ENCODE measurements at places on chromosomes 4 and X.

- peak; percentile 33 for DNase-seq
Measured at GRCh38 chr4:9703391-9703790, 78.0 kb upstream of the DRD5 start.

DNA sequence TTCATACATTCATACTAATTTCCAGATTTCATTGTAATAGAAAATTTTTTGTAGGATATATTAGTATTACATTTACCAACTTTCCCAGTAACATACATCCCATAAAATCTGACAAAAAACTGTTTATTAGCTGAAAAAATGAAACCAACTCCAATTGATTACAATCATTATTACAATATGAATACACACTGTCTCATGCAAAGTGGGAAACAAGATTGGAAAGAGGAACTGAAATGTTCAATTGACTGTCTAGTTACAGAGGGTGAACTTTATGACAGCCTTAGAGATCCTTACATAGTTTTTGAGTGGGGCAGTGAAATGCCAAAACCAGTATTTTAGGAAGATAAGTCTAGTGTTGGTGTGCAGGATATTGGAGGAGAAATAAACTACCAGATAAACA is 2.3 kb upstream of the AMBN start:
- DNase-seq: no peak

DNA sequence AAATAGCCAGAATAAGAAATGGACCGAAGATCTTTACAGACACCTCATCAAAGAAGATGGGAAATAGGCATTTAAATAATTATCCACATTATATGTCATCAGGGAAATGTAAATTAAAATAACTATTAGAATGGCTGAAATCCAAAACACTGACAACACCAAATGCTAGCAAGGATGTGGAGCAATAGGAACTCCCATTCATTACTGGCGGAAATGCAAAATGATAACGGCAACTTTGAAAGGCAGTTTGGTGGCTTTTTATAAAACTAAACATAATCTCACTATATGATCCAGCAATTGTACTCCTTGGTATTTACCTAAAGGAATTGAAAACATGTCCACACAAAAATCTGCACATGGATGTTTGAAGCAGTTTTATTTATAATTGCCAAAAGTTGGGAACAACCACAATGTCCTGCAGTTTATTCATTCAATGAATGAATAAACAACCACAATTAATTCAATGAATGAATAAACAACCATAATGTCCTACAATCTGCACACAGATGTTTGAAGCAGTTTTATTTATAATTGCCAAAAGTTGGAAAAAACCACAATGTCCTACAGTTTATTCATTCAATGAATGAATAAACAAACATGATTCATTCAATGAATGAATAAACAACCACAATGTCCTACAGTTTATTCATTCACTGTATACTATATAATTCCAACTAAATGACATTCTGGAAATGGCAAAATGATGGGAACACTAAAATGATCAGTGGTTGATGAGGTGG is 117.6 kb upstream of the PCDH18 start:
- DNase-seq: no peak

GRCh38 chrX:46837558-46838485 is 979 bp downstream of the RP2 start:
- peak; percentile 20 for DNase-seq

DNA sequence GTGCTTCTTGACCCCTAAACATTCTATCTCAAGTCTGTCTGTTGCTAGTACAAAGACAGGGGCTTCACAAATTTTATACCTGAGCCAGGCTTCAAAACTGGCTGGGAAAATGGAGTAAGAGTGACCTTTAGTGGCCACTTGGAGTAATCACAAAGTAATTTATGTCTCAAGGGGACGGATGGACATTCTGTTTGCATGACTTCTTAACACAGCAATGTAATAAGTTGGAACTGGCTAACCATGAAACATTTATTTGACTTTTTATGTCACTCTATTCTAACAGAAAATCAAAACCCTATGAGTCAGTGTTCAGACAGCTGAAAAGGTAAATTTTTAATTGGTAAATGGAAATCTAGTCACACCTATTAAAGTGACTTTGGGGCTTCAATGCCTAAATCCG is 600.6 kb downstream of the ANKRD50 start:
- DNase-seq: no peak

GRCh38 chr4:4991541-4992099 is 27.6 kb downstream of the CYTL1 start:
- DNase-seq: no peak

- no peak for DNase-seq
Measured at GRCh38 chr4:88027611-88028608, 20.5 kb downstream of the PKD2 start.

DNA sequence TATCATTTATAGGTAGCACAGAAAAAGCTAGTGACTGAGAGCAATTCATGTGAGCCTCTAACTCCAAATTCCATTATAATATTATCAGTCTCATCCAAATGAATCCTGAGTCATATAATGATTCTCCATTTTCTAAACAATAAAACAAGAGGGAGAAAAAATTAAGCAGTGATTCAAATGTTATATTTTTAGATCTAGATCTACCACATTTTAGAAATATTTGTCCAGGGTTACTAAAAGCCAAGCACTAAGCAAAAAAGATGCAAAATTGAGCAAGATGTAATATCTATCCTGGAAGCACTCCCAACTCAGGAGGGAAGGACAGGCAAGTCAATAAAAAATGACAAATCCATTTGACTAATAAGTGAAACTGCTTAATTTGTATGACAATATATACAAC is 172.8 kb downstream of the FBXW7 start:
- no peak for DNase-seq

DNA sequence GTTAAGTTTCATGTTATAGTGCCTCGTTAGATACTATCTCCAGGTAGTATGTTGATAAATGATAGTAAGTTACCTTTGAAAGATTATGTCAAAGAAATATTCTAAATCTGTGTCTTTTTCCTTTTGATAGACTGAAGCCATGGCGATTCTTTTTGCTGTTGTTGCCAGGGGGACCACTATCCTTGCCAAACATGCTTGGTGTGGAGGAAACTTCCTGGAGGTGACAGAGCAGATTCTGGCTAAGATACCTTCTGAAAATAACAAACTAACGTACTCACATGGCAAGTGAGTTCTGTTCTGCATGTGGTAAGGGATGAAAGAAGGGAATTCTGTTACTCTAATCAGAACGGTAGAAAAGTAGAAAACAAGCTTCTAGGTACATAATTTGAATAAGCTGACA is 8.2 kb downstream of the VAMP7 start:
- no peak for DNase-seq

- DNase-seq: no peak
Measured at GRCh38 chr4:150817017-150817416, 198.1 kb downstream of the LRBA start.

GRCh38 chr4:144594471-144594986 is 51.4 kb upstream of the HHIP start:
- DNase-seq: no peak

- DNase-seq: no peak
Measured at GRCh38 chr4:186743261-186743660, 19.6 kb upstream of the FAT1 start.

DNA sequence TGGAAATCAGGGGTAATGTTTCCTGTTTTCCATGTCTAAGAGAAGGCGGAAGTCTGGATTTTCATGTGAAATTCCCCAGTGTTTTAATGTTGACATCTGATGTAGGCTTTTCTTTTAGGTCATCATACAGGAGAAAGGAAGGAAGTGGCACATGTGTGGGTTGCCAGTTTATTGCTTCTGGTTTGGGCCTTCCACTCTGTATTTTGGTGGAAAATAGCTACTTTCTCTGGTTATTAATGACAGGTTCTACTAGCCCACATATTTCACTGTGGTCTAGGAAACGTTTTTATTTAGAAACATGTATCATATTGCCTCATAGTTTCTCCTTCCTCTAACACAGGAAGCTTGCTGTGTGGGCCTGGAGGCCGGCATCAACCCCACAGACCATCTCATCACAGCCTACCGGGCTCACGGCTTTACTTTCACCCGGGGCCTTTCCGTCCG is 7.2 kb downstream of the PDHA1 start:
- DNase-seq: no peak

GRCh38 chr4:145936142-145936996 is 2.3 kb downstream of the ZNF827 start:
- DNase-seq: peak; percentile 69

- DNase-seq: no peak
Measured at GRCh38 chrX:40938423-40938822, 146.8 kb upstream of the USP9X start.

- DNase-seq: no peak
Measured at GRCh38 chr4:165375465-165375864, 3.3 kb upstream of the CPE start.

GRCh38 chr4:78569306-78569821 is 17.8 kb downstream of the ANXA3 start:
- no peak for DNase-seq

DNA sequence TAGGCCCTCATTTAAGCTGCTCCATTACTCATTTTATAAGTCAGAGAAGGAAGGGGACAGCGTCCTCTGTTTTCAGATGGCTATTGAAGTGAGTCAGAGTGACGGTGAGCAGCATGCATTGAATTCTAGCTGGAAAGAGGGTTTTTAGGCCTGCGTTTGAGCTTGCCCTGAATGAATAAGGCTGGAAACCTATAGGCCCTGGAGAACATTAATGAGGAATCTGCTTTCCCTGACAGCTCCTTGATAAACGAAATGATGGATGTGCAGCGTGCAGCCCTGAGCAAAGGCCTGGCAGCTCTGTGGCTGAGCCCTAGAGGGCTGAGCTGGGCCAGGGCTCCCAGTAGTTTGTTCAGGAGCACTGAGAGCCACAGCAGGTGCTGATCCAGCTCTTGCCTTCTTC is 33.4 kb downstream of the TBL1X start:
- no peak for DNase-seq

GRCh38 chr4:142416121-142416520 is 430.0 kb downstream of the INPP4B start:
- DNase-seq: no peak

DNA sequence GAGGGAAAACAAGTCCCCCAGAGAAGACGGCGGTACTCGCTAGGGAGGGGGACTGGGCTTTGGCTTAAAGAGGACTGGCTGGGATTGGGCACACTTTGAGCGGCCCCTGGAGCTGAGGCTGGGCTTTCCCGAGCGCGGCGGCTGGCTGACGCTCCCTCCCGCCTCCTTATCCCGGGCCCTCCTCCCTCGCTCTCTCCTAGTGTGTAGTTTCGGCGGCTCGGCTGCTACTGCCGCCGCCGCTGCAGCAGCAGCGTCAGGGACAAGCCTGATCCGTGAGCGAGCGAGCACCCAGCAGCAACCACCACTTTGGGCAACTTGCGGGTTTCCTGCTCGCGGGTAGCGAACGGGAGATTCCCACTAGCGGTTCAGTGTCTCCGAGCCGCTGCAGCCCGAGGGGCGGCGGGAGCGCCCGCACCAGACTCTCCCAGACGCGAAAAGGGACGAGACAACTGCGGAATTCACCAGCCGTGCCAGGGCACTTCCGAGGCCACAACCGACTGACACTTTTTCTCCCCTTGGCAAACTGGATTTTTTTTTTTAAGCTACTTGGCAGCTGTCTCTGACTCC is 632 bp upstream of the PCDH7 start:
- no peak for DNase-seq

DNA sequence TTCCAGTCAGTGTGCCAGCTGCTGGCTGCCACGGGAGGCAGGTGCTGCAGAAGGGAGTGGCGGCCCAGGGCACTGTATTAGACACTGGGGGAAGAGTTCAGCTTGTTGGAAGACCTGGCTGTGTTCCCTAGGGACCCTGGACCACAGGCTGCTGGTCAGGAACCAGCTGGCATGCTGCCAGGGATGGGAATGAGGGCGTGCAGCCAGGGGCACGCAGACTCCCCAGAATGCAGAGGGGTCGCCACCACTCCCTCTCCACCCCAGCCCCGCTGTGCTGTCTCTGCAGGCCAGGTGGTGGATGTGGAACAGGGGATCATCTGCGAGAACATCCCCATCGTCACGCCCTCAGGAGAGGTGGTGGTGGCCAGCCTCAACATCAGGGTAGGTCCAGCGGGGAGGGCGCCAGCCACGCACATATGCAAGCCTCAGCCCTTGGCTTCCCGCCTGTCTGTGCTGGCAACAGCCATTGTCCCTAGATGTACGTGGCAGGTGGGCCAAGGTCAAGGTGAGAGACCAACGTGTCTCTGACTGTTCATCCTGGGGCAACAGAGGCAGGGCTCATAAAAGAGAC is 12.3 kb downstream of the ABCD1 start:
- DNase-seq: no peak

GRCh38 chrX:24372021-24372763 is 11.8 kb downstream of the SUPT20HL1 start:
- no peak for DNase-seq

DNA sequence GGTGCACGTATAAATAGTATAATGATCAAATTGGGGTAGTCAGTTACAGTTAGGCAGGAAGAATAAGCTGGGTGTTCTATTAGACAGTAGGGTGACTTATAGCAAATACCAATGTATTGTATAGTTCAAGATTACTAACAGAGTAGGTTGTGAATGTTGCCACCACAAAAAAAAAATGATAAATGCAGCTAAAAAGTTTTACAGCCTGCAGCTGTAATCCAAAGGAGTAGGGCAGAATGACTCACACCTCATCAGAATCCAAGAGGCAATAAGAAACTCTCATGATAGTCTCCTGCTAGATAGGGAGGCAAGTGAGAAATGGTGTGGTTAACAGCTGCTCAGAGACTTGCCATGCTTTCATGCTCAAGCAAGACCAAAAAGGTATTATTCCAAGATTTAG is 19.6 kb upstream of the TCEAL4 start:
- no peak for DNase-seq

- no peak for DNase-seq
Measured at GRCh38 chrX:41789374-41789773, 65.4 kb downstream of the GPR82 start.

GRCh38 chrX:38273453-38273852 is 52.8 kb upstream of the SRPX start:
- DNase-seq: no peak

- no peak for DNase-seq
Measured at GRCh38 chrX:46716796-46717195, 42.1 kb downstream of the SLC9A7 start.

DNA sequence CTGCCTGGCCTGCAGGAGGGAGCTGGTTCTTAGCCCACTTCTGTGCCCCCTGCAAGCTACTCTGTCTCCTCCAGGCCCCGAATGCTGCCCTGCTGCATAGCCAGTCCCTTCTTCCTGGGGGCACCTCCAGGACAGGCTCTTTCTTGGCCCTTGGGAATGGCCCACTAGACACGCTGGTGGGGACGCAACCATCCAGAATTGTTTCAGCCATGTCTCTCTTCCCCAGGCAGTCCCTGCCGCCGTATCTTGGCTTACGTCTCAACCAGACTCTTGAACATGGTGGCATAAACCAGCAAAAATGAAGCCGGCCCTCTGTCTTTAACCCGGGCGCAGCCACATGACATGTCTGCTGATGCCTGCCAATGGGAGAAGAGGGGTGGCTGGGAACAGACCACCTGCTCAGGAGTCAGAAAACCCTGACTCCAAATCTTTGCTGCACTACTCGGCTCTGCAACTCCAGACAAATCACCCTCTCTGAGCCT is 9.0 kb downstream of the LRPAP1 start:
- no peak for DNase-seq

DNA sequence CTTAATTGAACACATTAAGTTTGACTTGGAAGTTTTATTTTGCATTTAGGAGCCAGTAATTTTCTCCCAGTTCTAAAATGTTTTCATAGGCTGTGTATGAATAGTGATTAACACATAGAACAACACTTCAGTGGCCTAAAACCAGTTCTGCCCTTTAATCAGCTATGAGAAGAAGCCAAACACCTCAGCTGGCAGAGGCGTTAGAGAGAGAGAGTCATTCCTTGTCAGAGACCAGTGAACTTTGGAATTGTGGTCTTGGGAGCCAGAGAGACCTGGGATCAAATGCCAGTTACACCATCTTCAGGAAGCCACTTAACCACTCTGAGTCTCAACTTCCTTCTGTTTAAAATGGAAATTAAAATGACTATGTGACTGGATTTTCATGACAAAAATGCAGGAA is 39.3 kb upstream of the PRPS2 start:
- DNase-seq: no peak

Measured in T-helper 1 cell (primary cell).